ENCODE measurements at places on chromosomes 3 and 15.
A peak's percentile ranks its signal among the peaks of the same experiment; 100 is the strongest.

DNA sequence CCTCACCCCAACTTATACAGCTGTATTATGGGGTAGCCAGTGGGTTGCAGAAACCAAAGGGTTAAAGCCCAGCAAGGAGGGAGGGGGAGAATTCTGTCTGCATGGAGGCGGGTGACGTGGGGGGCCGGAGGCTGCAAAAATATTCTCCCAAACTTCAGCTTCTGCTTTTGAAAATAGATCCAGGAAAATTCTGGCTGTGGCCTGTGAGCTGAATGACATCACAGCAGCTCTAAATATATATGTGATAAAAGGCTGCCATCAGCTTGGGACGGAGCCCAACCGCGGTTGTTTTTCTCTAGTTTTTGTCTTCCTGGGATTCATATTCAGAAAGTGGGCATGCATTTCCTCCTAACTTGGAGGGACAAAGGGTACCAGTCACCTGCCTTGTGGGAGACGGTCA is 27.6 kb downstream of the MAPKAPK3 start:
- no peak for DNase-seq

DNA sequence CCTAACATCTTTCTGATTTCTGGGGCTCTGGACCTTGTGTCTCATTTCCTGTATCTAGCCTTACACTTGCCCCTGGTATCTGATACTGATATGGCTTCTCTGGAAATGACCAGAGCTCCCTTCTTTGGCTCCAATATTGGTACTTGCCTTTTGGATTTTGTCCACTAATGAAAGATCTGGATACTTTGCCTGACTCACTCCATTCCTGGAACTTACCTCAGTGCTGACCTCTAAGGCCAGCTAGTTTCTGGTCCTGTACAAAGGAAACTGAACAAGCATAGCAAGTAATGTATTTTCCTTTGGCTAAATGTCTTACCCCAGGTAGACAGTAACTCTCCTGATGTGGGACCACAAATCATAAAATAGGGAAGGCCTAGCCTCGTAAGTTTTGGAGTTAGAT is 93.8 kb upstream of the SLC4A7 start:
- DNase-seq: no peak

- DNase-seq: peak; percentile 36
Observed at GRCh38 chr3:12840591-12841148, 695 bp downstream of the RPL32 start.

DNA sequence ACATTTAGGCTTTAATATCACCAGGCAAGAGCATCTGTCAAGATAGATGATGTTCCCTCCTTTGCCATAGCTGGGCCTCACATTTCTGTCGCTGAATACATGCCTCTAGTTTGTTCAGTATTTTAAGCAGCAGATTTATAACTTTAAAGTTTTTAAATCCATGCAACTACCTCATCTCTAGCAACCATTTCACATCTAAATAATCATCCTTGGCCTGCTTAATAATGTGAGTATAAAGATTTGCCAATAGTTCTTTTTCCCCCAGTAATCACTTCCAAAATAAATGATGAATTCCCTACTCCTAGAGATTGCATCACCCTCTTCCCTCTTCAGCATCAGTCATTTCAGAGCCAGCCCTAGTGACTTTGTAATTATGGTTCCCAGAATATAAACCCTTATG is 36.2 kb upstream of the FILIP1L start:
- DNase-seq: no peak

DNA sequence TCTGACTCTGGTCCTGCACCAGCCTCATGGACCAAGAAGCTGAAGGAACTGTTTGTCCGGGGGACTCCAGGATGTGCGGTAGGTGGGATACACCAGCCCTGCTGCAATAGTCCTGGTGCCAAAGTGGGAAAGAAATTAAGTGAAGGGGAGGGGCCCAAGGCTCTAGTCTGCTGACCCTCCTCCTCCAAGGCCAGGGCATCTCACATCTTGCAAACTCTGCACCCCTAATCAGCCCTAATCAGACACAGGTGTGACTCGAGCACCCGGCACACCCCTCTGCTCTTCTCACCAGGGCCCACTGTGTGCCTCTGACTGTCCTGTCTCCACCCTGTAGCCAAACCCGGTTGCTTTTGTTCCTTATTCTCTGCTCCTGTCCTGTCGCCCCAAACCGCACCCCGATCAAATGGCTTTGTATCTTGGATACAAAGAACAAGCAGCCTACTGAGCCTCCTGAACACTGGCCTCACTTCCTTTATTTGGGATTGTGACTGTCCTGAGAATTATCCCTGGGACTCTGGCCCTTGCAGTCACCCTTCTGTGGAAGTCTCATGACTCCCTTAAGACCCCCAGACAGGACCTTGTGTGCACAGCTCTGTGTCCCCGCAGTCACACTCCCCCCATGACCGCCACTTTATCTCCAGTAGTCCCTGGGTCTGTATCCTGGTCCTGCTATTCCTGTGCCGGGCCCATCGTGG is 26.7 kb upstream of the SLC41A3 start:
- no peak for DNase-seq

DNA sequence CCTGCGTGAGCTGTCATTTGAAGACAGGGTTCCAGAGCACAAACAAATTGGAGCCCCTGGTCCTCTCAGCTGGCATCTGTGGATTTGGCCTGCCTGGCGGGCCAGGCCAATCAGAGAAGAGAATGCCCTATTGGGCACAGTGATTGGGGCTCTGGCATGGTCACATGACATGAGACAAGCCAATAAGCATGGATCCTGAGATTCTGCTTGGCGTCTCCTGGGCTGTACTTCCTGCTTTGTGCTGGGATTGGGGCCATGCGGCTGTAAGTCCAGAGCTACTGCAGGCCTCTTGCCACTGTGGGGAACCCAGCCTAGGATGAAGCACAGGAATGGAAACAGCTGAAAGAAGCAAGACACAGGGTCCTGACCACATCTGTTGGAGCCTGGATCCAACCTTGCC is 121.4 kb downstream of the FBLN2 start:
- DNase-seq: no peak

DNA sequence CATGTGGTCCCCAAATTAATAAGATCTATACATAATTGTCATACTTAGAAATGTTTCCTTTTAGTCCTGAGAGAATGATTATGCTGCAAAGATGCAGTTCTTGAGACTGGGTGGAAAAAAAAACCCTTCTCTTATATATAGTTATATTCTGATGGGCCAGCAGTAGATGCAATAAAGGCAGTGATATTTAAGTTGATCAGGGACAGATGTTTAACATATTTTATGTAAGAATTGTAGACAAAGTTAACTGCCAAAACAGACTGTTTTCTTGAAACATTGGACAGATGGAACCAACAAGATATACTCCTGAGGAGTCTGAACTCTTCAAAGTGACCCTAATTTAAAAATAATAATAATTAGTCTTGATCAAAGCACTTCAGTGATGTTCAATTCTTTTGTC is 172.0 kb upstream of the LRIG1 start:
- DNase-seq: no peak

GRCh38 chr3:174884776-174885568 is 25.8 kb downstream of the NAALADL2 start:
- no peak for DNase-seq

DNA sequence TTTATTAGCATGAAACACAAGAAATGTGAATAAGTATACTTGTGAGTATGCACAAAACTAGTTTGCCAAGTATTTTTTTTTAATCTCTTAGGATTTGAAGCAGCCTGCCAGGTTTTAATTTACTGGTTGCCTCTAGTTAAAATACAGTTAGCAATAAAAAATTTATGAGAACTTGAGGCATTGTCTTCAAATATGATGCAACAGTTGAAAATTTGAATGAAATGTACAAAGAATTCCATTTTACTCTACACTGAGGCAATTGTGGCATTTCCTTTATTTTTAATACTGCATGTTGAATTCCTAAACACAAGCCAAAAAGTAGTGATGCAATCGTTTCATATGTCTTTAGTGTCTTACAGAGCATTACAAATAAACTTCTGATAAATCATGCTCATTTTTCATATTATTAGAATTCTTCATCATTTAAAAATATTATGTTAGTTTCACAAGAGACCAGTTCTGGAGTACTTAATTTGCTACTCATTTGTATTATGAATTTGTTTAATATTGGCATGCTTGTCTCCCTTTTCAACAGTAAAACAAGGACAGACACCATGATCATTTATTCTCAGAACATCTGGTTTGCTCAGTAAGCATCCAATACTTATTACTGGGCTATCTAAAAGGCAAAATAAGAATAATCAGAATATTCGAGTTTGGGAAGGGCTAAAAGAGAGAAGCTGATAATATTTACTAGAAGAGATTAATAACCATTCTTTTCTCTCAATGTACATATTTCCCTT is 124.8 kb upstream of the PTX3 start:
- DNase-seq: no peak

DNA sequence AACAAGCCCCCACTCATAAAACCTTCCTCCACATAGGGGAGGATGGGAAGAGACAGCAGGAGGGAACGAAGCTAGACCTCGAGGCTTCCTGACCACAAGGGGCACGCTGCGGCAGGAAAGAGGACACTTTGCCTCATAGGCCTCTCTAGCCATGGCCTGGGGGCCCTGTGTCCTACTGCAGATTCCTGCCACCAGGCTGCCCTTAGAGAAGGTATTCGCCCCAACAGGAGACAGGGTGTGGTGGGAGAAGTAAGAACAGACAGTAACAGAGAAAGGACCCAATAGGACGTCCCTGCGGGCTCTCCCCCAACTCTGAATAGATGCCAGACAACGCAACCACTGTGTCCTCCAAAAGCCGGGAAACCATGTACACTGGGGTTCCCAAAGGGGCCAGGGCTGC is 36.8 kb downstream of the ADCY5 start:
- DNase-seq: no peak

DNA sequence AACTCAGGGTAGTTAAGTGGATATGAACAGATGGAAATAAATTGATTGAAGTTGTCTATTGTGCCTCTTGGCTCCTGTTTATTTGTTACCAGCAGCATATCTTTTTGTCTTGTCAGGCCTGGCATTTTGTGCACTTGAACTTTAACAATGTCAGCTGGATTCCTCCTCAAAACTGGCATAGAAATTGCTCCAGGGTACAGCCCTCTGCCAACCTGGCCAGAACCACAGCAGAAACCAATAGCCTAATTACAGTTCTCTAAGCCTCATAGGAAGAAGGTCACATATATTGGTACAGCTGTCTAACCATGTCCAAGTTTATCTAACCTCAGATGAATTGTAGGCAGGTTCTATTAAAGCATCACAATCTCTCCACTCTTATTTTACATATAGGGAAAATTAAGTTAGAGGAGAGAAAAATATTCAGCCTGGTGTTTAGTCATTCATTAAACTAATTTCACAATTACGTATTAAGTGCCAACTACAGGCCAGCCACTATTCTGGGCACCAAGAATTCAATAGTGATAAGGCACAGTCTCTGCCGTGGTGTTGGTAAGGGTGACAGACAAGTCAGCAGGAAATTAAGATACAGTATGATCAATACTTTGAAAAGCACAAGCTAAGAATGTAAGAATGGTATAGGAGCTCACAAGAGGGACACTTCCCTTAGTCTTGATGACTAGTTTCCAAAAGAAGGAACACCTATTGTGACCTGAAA is 452.9 kb upstream of the NECTIN3 start:
- DNase-seq: peak; percentile 87
